ENCODE measurements at places on chromosomes 7 and 10.

DNA sequence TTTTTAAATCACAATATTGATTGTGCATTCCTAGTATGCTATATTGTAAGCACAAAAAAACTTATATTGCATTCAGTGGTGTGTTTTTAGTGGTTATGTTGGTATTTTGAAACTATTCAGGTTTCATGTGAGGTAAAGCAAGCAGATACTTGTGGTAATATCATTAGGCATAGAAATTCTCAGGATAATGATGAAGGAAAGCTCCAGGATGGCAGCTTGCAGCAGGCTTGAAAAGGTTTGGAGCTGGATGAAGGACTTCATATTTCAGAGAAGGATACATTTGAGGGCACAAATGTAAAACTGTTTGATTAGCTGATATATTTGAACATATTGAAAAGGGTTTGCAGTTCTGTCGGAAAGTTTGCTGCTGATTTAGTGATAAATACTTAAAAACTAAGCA, 17.5 kb downstream of the TRIM24 start:
- no peak for DNase-seq

DNA sequence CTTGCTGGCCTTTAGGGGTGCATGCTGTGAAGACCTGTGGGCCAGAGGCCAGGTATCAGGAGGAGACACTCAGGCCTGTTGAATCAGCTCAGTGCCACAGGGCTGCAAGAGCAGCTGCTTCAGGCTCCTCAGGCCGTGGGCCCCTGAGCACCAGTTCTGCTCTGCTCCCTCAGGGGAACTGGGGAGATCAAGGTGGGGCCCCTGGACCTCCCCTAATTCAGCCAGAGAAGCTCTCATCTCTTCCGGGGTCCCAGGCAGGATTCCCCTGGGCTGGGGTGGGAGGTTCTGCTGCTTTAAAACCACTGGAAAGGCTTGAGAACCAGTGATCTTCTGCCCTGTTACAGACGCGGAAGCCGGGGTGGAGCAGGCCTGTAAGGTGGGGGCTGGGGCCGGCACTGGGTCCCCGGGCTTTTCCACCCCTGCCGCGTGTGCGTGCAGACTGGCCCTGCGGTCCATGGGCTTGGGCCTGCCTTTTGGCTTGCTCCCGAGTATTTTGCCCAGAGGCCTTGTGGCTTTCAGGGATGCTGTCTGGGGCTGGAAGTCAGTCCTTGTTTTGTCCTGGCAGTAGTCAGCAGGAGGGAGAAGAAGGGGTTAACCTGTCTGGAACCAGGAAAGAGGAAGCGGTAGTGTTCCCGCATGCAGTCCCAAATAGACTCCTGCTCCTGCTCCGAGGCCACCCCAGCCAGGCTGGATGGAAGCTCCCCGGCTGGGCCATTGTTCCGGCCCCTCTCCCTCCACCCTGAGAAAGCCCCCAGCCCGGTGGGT, 74.3 kb downstream of the LHPP start:
- no peak for DNase-seq

DNA sequence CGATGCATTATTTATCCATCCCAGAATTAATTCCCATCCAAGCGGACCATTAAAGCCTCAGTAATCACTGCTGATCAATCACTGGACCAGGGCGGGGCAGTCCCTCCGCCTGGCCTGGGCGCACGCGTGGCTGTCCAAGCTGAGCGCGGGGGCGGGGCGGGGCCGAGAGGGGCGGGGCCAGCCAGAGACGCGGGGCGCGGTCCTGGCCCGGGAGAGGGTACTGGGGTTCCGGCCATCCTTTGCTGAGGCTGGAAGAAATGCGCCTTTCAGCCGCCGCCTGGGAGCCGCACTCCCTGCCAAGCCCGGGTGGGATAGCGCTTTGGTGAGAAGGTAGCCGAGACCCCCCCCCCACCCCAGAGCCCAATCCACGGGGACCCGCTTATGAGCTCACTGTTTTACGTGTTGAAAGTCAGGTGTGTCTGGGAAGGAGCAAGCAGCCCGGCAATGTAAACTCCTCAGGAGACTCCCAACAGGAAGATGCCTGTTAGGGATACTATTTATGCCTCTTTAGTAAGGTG, at the start of gene ARHGAP22:
ARHGAP22 (minus strand) TSS at position 83 of the 518 bp plus-strand sequence. CDS start 277 bp downstream, outside the sequence.
- DNase-seq, result peak; percentile 78

DNA sequence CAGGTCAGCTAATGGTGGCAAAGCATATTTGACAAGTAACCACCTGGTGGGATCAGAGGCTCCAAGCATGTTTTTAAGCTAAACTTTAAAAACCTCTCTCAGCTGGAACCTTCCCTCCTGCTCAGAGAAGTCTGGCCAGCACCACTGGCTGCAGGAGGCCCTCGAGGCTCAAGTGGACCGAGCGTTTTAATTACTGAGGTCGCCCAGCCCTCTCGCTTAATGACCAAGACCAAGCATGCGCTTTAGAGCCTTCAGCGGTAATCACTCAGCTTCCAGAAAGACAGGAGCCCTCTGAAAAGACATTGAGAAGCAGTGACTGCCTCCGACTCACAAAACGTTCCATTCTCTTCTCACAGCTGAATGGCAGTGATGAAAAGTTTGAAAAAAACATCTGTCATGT, 383.4 kb upstream of the ADARB2 start:
- DNase-seq, result no peak

- no peak for DNase-seq
Measured at GRCh38 chr10:14377591-14378175, 47.0 kb upstream of the FRMD4A start.

DNA sequence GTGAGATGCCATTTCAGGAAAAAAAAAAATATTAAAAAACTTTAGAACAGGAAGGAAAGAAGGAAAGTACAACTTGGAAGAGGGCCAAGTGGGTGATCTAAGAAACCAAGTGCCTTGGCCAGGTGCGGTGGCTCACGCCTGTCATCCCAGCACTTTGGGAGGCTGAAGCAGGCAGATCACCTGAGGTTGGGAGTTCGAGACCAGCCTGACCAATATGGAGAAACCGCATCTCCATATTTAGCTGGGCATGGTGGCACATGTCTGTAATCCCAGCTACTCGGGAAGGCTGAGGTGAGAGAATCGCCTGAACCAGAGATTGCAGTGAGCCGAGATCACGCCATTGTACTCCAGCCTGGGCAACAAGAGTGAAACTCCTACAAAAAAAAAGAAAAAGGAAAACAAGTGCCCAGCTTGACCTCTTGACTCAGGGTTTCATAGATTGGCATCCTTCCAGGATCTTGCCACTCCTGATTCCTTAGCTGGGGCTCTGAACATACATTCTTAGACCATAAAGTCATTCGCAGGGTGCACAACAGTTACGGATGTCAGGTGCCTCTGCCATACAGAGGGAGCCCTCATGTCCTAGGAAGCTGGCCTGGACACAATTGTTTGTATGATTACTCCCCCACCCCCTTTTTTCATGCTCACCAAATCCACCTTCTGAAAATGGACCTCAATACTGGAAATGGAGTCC, 2.1 kb upstream of the GUSB start:
- DNase-seq, result no peak

GRCh38 chr10:46538717-46539426, 17.6 kb downstream of the GPRIN2 start:
- DNase-seq, result no peak

- DNase-seq, result no peak
Measured at GRCh38 chr7:95056901-95057300, 149.5 kb downstream of the PPP1R9A start.

GRCh38 chr7:120412139-120413050, 139.4 kb downstream of the KCND2 start:
- no peak for DNase-seq

GRCh38 chr10:3484306-3485056, 300.5 kb downstream of the KLF6 start:
- no peak for DNase-seq

DNA sequence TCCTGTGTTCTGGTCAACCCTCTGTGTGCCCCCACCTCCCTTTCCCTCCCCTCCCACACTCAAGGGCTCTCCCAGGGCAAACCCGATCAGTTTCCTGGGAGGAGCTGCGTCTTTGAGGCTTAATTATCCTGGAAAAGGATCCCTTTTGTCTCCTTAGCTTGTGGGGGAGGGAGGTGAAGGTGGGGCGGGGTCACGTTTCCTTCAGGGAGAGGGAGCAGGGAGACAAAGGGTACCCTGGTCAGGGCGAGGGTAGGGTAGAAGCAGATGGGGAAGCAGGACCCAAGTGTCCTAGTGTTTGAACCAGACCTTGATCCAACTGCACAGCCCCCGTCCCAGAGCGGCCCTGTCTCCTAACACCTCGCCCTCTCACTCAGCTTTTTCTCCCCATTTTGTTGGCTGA, 90.1 kb downstream of the HIF1AN start:
- DNase-seq, result no peak

- DNase-seq, result no peak
Measured at GRCh38 chr7:132878204-132878919, 203.5 kb downstream of the CHCHD3 start.

DNA sequence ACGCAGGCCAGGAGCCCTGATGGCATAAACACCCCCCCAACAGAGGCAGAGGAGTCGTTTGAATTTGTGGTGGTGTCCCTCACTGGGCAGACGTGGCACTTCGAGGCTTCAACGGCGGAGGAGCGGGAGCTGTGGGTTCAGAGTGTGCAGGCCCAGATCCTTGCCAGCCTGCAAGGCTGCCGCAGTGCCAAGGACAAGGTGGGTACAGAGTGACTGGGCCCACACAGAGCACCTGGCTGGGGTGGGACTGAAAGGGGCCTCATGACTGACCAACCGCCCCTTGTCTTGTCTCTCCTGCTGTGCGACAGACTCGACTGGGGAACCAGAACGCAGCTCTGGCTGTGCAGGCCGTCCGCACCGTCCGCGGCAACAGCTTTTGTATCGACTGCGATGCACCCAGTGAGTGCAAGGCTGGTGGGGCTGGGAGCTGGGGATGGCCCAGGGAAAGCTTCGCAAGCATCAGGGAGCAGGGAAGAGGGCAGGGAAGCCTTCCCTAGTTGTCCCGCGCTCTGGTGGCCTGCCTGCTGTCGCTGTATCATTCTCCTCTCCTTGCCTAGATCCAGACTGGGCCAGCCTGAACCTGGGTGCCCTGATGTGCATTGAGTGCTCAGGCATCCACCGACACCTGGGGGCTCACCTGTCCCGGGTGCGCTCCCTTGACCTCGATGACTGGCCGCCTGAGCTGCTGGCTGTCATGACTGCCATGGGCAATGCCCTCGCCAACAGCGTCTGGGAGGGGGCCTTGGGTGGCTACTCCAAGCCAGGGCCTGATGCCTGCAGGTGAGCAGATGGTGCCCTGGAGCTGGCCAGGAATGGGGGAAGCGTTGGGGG, 25.4 kb downstream of the GBX1 start:
- no peak for DNase-seq

- no peak for DNase-seq
Measured at GRCh38 chr10:115727129-115727528, 545.9 kb downstream of the GFRA1 start.

DNA sequence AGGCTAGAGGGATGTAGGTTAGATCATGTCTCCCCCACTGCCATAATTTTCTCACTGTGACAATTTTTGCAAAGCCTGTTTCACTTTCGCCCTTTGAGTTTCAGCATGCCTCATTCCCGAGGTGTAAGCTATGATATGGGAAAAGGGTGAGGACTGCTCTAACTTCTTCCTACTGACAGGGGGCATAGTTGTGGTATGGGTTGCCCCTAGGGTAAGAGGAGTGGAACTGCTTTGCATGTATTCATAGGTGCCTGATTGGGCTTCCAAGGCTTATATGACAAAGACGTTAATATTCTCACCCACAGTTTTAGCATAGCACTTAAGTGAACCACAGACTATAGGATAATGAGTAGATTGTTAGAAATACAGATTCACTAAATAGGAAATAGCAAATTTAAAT, 148.7 kb downstream of the BBS9 start:
- DNase-seq, result no peak

GRCh38 chr7:91033574-91033973, 230.7 kb upstream of the FZD1 start:
- no peak for DNase-seq

GRCh38 chr7:130151591-130152492, 53.4 kb downstream of the TMEM209 start:
- no peak for DNase-seq

- DNase-seq, result no peak
Measured at GRCh38 chr7:11054033-11054432, 80.4 kb downstream of the PHF14 start.

DNA sequence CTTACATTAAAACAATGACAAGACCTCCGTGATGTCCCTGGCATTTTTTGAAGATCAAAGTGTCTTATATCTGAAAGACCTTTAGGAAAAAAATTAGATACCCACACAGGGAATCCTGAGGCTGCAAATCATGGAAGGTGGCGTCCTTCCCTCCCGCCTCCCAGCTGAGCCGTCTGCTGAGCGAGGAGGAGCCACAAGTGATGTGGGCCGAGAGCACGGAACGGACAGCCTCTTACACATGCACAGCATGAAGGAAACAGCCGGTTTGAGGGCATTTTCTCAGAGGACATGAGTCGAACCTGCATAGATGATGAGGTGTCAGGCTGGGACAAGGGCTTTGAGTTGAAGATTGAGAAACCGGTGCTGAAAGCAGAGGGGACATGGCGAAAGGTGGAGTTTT, 163.3 kb downstream of the ADARB2 start:
- no peak for DNase-seq

GRCh38 chr7:97064972-97065587, 40.4 kb upstream of the DLX5 start:
- peak; percentile 3 for DNase-seq

GRCh38 chr7:5754981-5755599, 26.4 kb downstream of the RNF216 start:
- DNase-seq, result no peak

GRCh38 chr10:95281206-95281605, 9.6 kb downstream of the PDLIM1 start:
- DNase-seq, result no peak

- no peak for DNase-seq
Measured at GRCh38 chr7:152338561-152338960, 97.2 kb downstream of the KMT2C start.

DNA sequence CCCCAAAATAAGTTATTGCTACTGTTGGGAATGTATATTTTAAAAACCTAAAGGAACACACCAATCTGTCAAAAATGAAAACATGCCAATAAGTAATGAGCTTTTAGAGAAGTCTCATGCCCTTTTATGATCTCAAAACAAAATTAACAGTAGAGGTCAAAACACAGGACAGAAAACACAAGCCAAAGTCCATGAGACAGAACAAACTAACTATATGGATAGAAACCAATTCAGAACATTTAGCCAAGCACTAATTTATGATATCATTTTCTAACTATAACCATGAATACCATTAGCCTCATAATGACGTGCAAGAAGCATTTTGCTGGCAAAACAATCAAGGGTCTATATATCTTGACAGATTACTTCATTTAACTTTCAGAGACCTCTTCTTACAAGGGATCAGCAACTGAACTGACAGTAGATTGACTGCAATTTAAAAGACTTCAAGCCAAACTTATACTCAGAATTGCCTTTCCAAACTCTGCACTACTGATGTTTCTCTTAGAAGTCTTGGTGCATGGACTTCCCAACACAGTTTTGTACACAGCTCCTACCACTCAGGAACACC, 200.9 kb downstream of the DOCK4 start:
- DNase-seq, result no peak

GRCh38 chr10:101403161-101403560, 49.2 kb downstream of the BTRC start:
- DNase-seq, result no peak

GRCh38 chr7:4010061-4010605, 672.0 kb upstream of the FOXK1 start:
- DNase-seq, result no peak

- no peak for DNase-seq
Measured at GRCh38 chr7:157519798-157520244, 183.0 kb downstream of the DNAJB6 start.

Measured in C1 segment of cervical spinal cord (tissue), 14 donors.